Left hindlimb (tissue), 1 donor: ENCODE measurements at places on chromosomes 6 and 20.

- DNase-seq: no peak
Measured at GRCh38 chr6:154314084-154314483, 42.5 kb downstream of the IPCEF1 start.

GRCh38 chr20:13322198-13322597, 101.1 kb downstream of the ISM1 start:
- no peak for DNase-seq

DNA sequence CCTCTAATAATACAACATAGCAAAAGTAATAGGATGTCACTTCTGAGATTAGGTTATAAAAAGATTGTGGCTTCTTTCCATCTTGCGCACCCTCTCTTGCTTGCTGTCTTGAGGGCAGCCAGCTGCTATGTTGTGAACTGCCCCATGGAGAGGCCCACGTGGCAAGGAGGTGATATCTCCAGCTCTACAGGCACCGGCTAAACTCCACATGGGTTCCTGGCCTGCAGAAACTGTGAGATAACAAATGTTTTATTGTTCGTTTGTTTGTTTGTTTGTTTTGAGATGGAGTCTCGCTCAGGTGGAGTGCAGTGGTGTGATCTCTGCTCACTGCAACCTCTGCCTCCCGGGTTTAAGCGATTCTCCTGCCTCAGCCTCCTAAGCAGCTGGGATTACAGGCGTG, 38.0 kb downstream of the CD40 start:
- DNase-seq: no peak

GRCh38 chr20:59891581-59891980, 41.9 kb downstream of the SYCP2 start:
- DNase-seq: no peak

DNA sequence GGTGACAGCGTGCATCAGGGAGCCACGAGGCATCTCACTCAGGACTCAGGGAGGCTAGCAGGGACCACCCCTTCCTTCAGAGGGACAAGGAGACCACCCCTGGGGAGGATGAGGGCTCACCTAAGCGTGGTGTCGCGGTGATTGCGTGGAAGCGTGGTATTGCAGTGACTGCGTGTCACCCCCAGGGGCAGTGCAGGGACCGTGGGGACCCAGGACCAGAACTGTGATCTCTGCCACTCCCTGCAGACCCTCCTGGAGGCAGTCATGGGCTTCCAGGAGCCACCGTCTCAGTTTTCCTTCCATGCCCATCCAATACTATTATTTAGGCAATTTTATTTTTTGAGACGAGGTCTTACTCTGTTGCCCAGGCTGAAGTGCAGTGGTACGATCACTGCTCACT, 147.1 kb downstream of the TAF4 start:
- DNase-seq: no peak

GRCh38 chr6:149895833-149896271, 2.1 kb downstream of the RAET1E start:
- no peak for DNase-seq

DNA sequence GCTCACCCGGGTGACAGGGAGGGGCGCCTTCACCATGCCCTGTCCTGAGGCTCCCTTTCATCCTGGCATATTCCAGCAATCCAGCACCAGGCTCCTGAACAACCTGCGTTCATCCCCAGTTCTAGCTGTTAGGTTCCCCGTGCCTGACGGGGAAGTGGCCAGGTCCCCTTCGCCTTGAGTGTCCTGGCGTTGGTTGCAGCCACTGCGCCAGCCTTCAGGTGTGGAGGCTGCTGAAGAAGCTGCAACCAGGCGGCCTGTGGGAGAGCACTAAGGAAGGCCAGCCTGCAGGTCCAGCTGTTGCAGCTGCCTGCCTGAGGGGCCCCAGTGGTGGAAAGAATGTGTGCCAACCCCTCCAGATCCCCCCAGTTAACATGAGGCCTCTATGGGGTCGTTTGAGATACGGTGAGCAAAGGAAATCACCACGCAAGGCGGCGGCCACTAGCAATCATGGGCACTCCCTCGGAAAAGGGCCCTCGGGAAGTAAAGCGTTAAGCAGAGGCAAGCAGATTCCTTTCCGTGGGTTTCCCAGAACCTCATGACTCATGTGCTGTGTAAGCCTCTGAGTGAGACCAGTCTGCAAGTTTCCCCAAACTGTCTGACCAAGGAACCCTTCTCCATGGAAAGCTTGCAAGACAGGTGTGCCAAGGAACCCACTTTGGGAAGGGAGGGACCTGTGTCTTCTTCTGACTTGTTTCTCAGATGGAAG, 320.8 kb downstream of the TAF4 start:
- no peak for DNase-seq

GRCh38 chr6:101232961-101233360, 160.5 kb upstream of the GRIK2 start:
- DNase-seq: no peak

- DNase-seq: no peak
Measured at GRCh38 chr6:7691675-7692452, 34.0 kb upstream of the BMP6 start.

DNA sequence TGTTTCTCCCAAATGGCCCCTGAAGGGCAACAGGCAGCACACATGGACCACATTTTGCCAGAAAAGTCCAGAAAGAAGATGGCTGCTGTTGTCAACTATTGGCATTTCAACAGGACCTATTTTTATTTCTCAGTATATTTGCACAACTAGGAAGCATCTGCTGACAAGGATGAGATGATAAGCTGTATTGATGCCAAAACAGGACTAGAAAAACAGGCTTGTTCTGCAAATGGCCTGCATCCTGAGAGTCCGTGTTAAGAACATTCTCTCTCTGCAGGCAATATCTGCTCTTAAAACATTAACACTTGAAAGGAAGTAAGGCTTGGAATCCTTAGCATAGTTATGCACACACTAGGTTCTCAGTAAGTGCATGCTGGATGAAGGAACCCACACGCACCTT, 283.7 kb downstream of the ESR1 start:
- no peak for DNase-seq

- DNase-seq: no peak
Measured at GRCh38 chr20:62056975-62057374, 8.7 kb downstream of the TAF4 start.

- no peak for DNase-seq
Measured at GRCh38 chr6:143842461-143842901, 657 bp upstream of the LTV1 start.

DNA sequence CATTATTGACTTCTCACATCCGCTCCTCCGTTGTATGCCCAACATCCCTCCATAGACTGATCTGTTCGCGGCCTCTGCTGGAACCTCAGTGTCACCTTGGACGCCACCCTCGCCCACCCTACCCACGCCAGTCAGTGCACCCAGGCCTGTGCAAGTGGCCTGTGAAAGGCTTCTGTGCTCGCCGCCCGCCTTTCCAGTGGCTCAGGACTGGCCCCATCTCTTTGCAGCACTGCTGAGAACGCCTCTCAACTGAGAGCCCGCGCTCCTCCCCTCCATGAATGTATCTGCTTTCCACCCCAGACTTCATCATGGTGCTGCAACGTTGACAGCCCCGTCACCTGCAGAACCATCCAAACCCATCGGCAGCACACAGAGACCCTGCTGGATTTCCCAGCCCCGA, 227.3 kb upstream of the QKI start:
- no peak for DNase-seq

DNA sequence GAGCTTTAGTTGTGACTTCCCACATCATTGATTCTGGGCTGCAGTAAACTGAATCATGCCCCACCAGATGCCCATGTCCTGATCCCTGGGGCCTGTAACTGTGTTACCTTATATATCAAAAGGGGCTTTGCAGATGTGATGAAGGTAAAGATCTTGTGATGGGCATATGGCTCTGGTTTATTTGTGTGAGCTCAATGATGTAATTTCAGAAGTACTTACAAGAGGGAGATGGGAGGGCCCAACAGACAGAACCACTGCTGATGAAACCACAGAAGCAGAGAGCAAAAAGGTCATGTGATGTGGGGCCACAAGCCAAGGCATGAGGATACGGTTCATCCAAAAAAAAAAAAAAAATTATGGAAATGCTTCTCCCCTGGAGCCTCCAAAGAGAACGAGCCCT, 118.7 kb downstream of the TOX2 start:
- no peak for DNase-seq

- DNase-seq: no peak
Measured at GRCh38 chr6:15747354-15747883, 84.6 kb upstream of the DTNBP1 start.
